ENCODE measurements at places on chromosomes 16 and 17.

GRCh38 chr17:39667945-39668924 lies at the start of gene PNMT:
PNMT (plus strand) TSS chr17:39668453; CDS start chr17:39668476, 23 bp downstream.
- DNase-seq, result no peak

GRCh38 chr17:7650509-7651096 lies at the start of gene ATP1B2:
ATP1B2 (plus strand) TSS chr17:7650926; CDS start chr17:7651519, 593 bp downstream.
- peak; percentile 57 for DNase-seq

GRCh38 chr16:58577141-58577540 lies 52.5 kb downstream of the CNOT1 start:
- no peak for DNase-seq

- DNase-seq, result no peak
Measured at GRCh38 chr17:60075981-60076380, 2.7 kb downstream of the HEATR6 start.

DNA sequence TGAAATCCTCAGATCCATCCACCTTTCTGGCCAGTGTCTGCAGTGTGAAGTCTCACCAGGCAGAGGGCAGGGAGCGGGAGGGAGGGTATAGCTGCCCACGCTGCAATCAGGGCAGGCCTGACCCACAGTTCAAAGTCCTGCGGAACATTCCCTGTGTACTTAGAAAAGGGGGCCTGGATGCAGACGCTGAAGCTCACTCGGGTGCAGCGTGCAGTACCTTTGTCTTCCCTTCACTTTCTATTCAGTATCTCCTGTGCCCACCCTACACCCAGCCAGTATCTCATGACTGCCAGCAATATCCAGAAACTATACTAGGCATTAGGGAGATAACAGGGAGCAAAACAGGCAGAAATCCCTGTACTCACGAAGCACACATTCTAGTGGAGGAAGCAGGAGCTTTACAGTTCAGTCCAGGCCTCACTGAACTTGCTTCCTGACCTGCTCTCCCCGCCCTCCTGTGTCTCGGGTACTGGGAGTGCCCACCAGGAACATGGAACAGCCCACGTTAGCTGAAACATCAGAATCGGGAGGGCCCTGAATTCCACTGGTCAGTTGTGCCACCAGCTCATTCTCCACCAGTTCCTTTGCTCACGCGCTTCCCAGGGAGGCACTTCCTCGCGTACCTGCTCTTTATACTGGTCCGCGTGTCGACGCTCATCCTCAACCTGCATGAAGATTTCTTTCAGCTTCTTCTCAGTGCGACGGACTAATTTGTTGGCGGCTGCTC lies 42.2 kb downstream of the NDEL1 start:
- DNase-seq, result no peak

DNA sequence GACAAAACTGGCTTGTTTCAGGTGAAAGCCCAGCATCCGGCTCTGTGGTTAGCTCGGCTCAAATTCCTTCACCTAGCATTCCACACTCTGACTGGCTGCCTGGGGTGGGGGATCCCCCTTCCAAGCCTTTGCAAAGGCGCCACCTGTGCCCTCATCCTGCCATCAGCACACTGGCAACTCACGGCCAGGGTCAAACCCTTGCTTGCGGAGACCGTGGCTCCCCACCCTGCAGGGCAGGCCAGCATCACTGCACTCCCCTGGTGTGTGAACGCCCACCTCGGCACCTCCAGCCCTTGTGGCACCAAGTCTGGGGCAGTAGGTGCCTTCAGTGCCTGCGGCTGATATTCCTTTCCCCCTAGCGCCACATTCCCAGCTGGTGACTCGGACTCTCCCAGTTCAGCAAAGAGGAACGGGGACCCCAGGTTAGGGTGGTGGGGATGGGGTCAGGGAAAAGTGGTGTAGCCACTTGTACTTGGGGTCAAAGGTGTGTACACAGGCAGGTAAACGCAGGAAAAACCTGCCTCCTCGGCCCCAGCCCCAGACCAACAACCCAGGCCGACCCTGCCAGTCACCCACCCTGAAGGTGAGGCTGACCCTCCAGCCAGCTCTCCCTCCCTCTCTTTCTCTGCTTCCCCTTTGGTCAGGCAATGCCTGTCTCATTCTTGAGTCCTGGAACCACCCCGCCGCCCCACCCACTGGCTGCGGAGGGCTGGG lies 1.1 kb downstream of the FLII start:
- no peak for DNase-seq

GRCh38 chr17:30005709-30006320 lies 64.4 kb downstream of the EFCAB5 start:
- DNase-seq, result no peak

DNA sequence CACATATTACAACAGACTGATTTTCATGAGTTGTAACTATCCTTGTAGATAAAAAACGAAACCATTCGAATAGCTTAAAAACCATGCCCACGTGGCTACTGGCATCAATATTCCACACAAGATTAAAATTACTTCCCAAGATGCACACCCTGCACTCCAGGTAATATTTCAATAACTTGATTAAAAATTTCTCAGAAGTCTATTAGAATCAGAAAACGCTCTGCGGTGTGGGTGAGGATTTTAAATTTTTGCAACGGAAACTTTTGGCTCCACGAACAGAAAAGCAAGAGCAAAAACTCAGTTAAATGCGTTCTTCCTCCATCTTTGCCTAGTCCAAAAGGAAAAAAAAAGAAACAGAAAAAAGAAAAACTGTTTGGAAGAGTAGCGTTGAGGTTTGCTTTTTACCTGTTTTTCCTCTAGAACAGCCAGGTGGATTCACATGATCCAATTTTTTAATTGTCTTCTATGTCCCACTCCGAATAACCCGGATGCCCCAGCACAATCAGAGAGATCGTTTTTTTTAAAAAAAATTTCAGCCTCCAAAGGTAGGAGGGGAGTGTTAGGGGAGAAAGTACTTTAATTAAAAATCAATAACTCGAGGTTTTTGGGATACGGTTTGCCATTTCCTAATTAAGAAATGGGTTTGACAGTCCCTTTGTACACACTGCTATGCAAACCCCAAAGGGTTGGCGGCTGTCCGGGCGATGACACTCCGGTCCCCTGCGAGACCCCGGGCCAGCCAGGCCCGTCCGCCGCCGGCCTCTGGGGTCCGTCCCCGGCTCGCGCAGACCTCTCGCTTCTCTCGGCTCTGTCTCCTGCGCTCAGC lies 708 bp upstream of the NFAT5 start:
- no peak for DNase-seq

DNA sequence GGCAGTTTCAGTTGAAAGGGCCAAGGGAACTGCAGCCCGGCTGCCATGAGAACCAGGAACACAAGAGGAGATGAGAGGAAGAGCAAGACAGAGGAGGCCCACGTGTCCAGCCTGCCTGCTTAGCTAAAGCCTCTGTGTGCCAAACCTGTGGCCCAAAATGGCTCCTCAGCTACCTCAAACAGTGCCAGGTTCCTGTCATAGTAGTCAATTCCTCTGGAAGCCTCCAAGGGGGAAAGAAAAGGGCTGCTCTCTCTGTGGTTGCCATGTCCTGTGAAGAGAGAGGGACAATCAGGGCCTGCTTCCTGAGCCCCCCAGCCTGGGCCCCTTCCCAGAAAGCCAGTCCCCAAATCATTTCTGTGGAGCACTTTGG lies 5.2 kb downstream of the SLC12A4 start:
- no peak for DNase-seq

DNA sequence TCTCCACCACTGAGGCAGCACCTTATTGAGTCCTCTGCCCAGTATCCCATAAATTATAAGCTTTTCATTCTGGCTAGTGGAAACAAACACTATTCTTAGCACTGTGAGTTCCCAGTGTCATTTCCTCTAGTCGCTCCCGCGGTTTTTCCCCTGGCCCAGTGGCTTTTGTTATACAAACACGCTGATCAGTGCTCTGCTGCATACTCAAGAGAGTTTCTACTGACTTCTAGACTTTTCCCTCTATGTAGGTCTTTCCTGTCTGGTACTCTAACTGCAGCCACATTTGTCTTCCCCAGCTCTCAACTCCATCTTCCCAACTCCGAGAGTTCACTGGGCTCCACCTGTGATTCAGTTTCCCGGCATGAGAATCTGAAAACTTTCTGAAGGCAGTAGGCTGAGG lies 556.6 kb upstream of the SALL1 start:
- no peak for DNase-seq

- no peak for DNase-seq
Measured at GRCh38 chr16:89577055-89577759, 1.6 kb downstream of the CPNE7 start.

DNA sequence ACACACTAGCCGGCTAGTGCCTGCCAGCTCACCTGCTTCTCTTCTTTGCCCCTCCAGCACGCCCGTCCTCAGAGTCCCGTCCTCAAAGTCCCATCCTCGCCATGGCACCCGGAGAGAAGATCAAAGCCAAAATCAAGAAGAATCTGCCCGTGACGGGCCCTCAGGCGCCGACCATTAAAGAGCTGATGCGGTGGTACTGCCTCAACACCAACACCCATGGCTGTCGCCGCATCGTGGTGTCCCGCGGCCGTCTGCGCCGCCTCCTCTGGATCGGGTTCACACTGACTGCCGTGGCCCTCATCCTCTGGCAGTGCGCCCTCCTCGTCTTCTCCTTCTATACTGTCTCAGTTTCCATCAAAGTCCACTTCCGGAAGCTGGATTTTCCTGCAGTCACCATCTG lies 3.6 kb downstream of the SCNN1G start:
- no peak for DNase-seq

DNA sequence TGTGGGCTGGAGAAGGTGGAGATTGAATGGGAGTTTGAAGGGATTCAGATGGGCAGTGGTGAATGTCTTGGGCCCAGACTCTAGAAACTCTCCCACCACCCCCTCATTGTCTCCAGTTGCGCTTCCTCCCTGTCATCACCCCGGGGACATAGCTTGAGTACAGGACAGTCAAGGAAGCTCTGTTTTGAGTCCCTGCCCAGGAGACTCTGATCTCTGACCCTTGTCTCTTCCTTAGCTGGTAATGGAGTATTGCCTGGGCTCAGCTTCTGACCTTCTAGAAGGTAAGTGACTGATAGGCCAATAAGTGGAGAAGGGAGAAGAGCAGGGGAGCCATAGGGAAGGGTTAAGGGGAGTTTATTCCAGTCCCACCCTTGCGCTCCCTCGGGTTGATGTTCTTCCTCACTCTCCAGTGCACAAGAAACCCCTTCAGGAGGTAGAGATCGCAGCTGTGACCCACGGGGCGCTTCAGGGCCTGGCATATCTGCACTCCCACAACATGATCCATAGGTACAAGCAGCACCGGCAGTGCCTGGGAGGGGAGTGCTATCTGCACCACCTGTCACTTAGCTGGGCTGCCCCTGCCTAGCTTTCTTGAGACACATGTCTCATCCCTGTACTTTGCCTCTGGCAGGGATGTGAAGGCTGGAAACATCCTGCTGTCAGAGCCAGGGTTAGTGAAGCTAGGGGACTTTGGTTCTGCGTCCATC lies 5.0 kb downstream of the TAOK2 start:
- DNase-seq, result no peak

DNA sequence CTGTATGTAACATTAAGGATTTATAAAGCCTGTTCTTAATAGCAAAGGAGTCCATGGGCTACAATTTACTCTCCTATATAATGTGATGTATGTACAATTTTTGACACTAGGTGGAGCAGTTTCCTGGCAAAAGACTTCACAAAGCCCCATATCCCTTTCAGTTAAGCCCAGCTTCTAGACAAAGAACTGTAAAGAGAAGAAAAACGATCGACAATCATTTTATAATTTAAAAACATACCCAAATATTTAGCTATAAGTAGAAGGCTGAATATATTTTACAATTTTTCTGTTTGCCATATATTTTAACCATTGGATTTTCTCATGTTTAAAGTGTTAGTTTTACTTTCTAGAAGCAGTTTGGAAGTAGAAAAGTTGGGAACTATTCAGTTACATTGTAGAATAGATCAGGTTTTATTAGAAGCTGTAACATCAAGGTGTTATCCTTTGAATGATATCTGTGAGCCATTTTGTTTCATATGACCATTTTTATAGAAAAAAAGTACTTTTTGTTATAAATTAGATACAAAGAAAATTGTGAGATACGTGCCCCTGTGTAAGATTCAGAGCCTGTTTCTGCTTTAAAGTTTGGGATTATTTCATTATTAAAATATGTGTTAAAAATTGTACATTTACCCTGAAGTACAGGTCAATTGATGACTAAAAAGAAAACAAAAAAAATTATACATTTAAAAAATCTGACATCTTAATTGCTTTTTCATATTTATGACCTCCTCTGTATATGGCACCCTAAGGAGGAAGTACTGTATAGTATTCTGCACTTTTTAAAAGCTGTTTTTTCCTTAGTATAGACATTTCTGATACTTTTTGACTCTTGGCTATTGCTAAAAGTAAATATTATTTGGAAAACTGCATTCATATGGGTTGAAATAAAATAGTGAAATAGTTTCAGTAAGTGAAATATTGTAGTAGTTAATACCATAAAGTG lies 46.3 kb downstream of the VMP1 start:
- DNase-seq, result peak; percentile 56

DNA sequence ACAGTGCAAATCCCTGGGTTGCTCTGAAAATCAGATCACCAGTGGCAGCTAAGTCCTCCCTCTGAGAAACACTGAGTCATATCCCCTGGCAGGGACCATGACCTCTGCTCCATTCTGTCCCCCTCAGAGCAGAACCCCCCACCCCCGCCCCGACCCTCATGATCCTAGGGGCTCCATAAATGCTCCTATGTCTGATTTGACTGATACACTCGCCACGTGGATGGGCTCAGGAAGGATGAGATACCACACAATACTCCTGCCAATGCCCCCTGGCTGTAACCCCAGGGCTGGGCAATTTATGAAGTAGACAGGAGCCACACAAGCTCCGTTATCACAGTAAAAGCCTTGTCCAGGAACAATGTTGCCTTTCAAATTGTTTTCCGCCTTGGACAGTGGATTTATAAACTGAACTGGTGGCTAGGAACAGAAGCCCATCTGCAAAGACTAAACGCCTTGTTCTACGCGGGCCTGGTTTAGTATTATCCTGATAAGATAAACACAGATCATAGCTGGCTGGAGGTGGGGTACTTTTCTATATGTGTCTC lies 394.8 kb downstream of the SLC39A11 start:
- DNase-seq, result peak; percentile 52

- DNase-seq, result no peak
Measured at GRCh38 chr16:19348578-19349315, 63.2 kb downstream of the CLEC19A start.

- peak; percentile 3 for DNase-seq
Measured at GRCh38 chr16:53091466-53092211, 36.8 kb downstream of the CHD9 start.

DNA sequence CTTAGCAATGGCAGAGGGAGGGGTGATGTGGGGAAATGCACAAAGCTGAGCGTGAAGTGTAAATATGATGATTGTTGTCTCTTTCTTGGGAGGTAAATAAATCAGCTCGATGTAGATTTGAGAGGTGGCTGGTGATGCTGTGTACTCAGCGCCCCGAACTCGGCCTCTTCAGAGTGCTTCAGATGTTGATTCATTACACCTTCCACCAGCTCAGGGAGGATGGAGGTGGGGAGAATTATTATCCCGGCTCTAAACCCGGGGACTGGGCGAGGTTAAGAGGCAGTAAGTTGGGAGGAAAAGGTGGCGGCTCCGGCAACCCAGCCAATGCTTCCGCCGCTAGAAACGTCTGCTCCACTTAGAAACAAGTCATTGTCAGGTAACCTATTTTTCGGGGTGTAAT lies 86.5 kb downstream of the RPA1 start:
- DNase-seq, result no peak

DNA sequence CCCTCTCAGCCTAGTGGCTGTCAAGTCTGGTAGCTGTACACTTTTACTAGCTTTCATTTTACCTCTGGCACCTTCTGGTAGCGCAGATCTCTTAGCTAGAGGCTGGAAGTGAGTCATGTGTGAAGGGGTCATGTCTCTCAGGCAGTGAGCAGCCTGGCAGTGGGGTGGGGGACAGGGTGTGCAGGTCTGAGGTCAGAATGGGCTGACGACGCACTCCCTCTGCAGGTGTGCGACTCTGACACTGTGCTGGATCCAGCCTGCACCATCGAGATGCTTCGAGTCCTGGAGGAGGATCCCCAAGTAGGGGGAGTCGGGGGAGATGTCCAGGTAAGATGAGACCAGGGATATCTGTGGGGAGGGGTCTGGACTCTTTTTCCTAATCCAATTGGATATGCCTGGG lies 7.8 kb downstream of the HAS3 start:
- no peak for DNase-seq

All from NCI-H1048 (cell line).